ENCODE measurements at places on chromosomes 2 and 18.

DNA sequence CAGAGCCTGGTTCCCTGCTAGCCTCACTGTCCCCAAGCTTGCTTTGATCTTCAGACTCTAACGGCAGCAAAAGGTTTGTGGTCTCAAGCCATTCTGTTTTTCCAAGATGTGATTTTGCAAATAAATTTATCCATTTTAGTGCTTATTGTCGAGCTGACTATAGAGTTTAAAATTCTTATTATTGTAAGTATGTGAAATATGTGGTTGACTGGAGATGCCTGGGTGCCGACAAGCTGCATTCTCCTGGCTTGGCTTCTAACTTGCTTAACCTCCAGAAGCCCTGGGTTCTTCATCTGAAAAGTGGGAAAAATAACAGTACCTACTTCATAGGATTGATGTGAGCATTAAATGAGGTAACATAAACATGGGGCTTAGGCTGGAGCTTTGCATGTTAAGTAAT lies 9.9 kb upstream of the EDAR start:
- H3K36me3 ChIP-seq, result no peaks in the 10 kb centered on the region
- no peak overlapping the region for H3K4me3 ChIP-seq
- no peak for DNase-seq
- H3K27me3 ChIP-seq, result no peaks in the 10 kb centered on the region
- H3K4me1 ChIP-seq, result no peaks in the 10 kb centered on the region

DNA sequence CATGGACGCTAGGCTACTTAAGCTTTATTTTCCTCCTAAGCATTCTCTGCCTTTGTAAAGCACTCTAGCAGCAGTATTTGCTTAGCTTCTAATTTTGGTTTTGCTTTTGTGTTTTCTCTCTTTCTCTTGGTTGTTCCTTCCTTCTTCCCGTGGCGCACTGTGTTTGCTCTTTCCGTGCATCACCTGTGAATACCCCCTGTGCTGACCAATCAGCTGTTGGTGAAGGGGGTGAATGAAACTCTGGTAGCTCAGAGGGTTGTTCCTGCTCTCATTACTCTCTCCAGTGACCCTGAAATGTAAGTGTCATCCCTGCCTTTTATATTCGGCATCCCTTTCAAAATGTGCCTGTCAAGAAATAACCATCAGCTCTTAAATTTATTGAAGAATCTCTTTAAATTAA lies 45.5 kb upstream of the TNFRSF11A start:
- no peaks in the 10 kb centered on the region for H3K27me3 ChIP-seq
- no peak overlapping the region for H3K4me3 ChIP-seq
- no peaks in the 10 kb centered on the region for H3K4me1 ChIP-seq
- no peak for DNase-seq
- H3K36me3 ChIP-seq, result no peaks in the 10 kb centered on the region
- H3K27ac ChIP-seq, result no peak overlapping the region

- DNase-seq, result no peak
- no peaks in the 10 kb centered on the region for H3K4me1 ChIP-seq
- H3K27ac ChIP-seq, result no peak overlapping the region
- H3K36me3 ChIP-seq, result no peaks in the 10 kb centered on the region
- H3K4me3 ChIP-seq, result no peak overlapping the region
- no peaks in the 10 kb centered on the region for H3K27me3 ChIP-seq
Observed at GRCh38 chr2:23631389-23631788, 246.4 kb downstream of the KLHL29 start.

DNA sequence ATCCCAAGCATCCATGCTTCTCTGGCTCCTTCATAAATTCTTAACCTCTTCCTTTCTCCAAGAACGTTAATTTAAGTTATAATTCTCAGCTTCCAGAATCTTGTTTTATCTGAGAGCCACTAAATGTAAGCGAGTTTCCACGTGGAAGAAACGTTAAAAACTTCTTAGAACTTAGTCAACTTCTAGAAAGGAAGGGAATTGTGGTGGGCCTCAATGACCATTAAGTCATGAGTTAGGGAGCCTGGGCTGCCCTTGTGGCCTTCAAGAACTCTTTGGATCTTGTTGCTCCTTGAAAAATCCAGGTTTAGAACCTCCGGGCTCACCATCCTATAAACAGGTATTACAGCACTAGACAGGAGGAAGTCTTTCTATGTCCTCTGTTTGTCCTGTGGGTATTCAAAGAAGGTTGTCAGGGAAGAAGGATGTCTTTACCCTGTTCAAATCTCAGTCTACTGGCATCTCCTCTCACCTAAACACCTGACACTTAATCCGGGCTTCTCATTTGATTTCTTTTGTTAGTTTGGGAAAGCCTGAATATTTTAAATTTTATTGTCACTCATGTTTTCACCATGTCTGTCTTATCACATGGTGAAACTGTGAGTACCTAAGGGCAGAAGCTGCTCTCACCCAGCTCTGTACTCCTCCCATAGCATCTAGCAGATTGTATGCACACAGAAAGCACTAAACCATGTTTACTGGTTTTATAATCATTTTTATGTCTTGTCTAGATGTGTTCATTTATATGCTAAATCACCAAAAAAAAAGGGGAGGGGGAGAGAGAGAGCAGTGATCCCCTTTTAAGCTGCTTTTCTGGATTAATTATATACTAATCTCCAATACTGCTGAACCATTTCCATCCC lies 6.3 kb downstream of the RND3 start:
- H3K4me1 ChIP-seq, result peaks cover 81% of the 10 kb centered on the region
- DNase-seq, result no peak
- H3K27me3 ChIP-seq, result no peaks in the 10 kb centered on the region
- H3K36me3 ChIP-seq, result peaks cover 6% of the 10 kb centered on the region

DNA sequence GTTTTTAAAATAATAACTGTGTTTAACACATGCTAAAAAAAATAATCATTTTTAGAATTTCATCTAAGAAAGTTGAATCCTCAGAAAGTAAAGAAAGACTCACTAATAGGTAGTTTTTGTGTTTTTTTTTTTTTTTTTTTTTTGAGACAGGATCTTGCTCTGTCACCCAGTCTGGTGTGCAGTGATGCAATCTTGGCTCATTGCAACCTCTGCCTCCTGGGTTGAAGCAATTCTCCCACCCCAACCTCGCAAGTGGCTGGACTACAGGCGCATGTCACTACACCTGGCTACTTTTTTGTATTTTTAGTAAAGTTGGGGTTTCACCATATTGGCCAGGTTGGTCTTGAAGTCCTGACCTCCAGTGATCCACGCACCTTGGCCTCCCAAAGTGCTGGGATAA lies 7.1 kb downstream of the CKAP2L start:
- H3K4me1 ChIP-seq, result no peaks in the 10 kb centered on the region
- H3K27ac ChIP-seq, result no peak overlapping the region
- peaks cover 51% of the 10 kb centered on the region for H3K36me3 ChIP-seq
- DNase-seq, result no peak
- H3K4me3 ChIP-seq, result no peak overlapping the region

DNA sequence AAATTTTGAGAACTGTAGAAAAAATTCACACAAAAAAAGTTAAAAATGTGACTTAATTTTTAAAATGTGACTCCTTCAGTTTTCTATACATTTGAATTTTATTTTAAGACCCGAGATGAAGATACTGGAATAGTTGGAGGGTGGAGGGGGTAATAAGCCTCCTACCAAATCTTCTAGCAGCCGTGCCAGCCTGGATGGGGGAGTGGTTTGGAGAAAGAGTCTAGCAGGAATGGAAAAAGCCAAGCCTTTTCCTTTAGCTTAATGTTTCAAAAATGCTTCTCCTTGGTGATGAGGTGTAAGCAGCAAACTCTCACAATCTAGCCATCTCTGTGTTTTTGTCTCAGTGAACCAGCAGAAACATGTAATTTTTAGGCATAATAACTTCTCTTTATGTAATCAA lies 14.7 kb downstream of the CASP8 start:
- H3K4me3 ChIP-seq, result no peak overlapping the region
- H3K27ac ChIP-seq, result no peak overlapping the region
- no peaks in the 10 kb centered on the region for H3K4me1 ChIP-seq
- no peaks in the 10 kb centered on the region for H3K27me3 ChIP-seq
- H3K36me3 ChIP-seq, result peaks cover 4% of the 10 kb centered on the region

DNA sequence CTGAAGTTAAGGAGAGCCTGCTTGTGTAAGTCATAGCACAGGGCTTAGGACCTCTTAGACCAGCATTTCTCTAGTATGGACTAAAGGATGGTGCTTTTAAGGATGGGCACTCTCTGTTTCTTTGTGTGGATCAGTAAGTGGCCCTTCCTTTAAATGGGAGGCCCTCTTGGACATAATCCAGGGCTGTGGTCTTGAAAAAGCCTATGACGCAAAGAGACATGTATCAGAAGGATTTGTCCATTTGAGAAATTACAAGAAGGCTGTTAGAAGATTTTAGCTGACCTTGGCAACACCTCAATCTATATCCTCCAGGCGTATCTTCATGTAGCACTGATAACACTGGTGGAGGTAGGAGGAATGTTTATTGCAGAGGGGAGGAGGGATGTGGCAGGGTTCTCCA lies 79.2 kb downstream of the PRPF40A start:
- peaks cover 7% of the 10 kb centered on the region for H3K36me3 ChIP-seq
- H3K27ac ChIP-seq, result no peak overlapping the region
- H3K27me3 ChIP-seq, result no peaks in the 10 kb centered on the region
- no peaks in the 10 kb centered on the region for H3K4me1 ChIP-seq
- H3K4me3 ChIP-seq, result no peak overlapping the region

DNA sequence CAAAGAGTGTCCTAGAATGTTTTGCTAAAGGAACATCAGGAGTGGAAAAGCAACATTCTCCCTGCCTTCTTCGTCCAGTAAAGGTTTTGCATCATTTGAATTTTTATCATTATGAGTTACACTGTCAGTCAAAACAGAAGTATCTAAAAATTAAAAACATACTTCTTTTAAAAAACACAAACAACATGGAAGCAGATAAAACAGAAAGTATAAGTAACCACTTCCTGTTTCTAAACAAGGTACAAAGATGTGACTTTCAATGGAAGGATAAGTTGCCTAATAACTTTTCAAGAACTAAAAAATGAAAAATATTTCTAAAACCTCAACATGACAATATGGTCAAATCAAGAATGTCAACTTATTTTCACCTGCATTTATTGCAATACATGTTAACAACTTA lies 158.2 kb downstream of the STK39 start:
- H3K27ac ChIP-seq, result no peak overlapping the region
- DNase-seq, result no peak
- no peaks in the 10 kb centered on the region for H3K27me3 ChIP-seq
- no peak overlapping the region for H3K4me3 ChIP-seq

- DNase-seq, result no peak
- no peak overlapping the region for H3K27ac ChIP-seq
- no peak overlapping the region for H3K4me3 ChIP-seq
- no peaks in the 10 kb centered on the region for H3K36me3 ChIP-seq
- no peaks in the 10 kb centered on the region for H3K4me1 ChIP-seq
Observed at GRCh38 chr2:149446748-149447147, 116.4 kb downstream of the LYPD6 start.

DNA sequence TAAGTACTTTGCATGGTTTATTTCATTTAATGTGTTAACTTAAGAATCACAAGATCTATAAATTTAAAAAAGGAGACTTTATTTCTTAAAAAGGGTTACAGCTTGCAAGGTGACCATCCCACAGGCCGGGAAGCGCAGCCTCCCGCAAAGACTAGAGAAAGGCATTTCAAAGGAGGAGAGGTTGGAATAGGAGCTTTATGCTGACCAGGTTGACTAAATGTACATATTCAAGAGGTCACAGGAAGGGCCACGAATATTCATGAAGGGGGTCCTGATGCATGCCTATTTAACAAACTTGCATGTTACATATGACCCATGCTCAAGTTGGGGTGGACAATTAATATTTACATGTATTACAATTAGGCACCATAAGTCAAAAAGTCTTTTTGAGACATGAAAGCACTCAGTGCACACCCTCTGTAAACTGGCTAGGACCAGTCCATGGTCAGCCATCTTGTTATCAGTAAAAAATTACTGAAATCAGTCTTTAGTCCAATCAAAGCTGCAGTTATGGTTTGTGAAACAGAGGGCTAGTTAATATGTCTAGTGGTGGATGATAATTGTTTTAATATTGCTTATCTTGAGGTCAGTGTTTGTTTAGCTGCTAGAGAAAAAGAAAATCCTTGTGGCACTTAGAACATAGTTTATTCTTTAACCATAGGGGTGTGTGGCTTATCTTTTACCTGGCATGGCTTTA lies 169.3 kb downstream of the KCNE4 start:
- H3K4me1 ChIP-seq, result no peaks in the 10 kb centered on the region
- H3K27me3 ChIP-seq, result no peaks in the 10 kb centered on the region
- DNase-seq, result no peak
- no peak overlapping the region for H3K27ac ChIP-seq
- H3K4me3 ChIP-seq, result no peak overlapping the region
- H3K36me3 ChIP-seq, result no peaks in the 10 kb centered on the region

DNA sequence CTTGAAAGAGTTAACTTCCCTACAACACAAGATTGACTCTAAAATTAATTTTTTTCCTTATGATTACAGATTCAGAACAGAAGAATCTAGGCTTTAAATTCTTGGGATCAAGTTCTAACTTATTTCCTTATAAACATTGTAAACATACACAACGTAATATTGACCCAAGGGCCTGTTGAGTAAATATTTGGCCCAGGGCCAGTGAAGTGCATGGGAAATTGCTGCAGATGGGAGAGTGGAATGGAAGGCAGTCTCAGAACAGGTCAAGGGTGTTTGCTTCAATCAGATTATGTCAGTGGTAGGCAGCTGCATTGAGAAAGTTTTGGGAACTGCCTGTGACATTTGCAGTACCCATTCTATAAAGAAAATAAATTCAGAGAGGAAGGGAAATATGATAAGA lies 137.6 kb downstream of the MYO1B start:
- DNase-seq, result no peak
- no peak overlapping the region for H3K4me3 ChIP-seq
- H3K27me3 ChIP-seq, result no peaks in the 10 kb centered on the region
- no peak overlapping the region for H3K27ac ChIP-seq
- no peaks in the 10 kb centered on the region for H3K4me1 ChIP-seq

GRCh38 chr2:11811036-11811654 lies 64.7 kb downstream of the LPIN1 start:
- no peak for DNase-seq
- H3K4me1 ChIP-seq, result no peaks in the 10 kb centered on the region
- H3K27ac ChIP-seq, result no peak overlapping the region
